Amygdala (tissue), 56 donors: ENCODE measurements at places on chromosomes 7 and 10.

GRCh38 chr7:54987772-54988171 lies 31.0 kb upstream of the EGFR start:
- no peak for DNase-seq

- DNase-seq, result no peak
Measured at GRCh38 chr7:128201067-128201689, 39.9 kb upstream of the LEP start.

- DNase-seq, result no peak
Measured at GRCh38 chr10:20415684-20416083, 481.4 kb downstream of the NEBL start.

- DNase-seq, result no peak
Measured at GRCh38 chr7:121796936-121797656, 75.9 kb upstream of the PTPRZ1 start.

DNA sequence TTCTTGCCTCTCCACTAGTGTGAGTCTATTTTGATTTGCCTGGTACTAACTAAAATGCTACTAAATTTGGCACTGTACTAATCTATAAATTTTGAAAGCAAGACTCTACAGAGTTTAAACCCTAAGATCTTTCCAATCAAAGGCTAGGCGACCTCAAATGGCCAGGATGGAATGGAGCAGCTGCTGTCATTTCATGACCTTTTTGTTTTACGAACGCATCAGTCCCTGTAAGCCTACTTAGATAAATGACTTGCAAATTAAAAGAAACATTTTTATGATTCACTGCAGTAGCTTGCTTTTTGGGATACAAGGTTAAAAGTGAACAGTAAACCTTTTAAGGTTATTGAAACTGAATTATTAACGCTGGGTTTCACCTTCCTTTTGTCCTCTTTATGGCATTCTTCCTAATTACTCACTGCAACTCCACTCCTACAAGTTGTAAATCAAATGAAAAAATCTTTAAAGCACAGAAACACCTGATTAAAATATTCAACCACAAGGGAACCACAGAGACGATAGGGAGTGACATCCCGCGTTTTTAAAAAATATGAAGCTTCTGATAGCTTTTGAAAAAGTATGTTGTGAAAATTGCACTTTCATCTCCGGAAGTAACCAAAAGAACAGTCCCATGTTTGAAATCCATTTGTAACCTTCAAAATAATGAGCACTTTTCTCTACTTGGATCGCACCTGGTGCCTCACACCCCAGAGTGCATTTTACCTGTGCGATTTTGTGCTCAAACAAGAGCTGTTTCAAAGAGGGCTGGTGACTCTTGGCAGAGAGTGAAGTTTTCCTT lies 595.1 kb downstream of the PARD3 start:
- DNase-seq, result no peak
